NCI-H187 treated with DMSO at 0.1 percent for 48 hours (cell line): ENCODE measurements at places on chromosomes 16 and 17.

GRCh38 chr16:15492091-15492740, 57.8 kb downstream of the BMERB1 start:
- no peak for DNase-seq

GRCh38 chr17:60392845-60393702, 1.1 kb upstream of the USP32 start:
- DNase-seq: peak; percentile 32

DNA sequence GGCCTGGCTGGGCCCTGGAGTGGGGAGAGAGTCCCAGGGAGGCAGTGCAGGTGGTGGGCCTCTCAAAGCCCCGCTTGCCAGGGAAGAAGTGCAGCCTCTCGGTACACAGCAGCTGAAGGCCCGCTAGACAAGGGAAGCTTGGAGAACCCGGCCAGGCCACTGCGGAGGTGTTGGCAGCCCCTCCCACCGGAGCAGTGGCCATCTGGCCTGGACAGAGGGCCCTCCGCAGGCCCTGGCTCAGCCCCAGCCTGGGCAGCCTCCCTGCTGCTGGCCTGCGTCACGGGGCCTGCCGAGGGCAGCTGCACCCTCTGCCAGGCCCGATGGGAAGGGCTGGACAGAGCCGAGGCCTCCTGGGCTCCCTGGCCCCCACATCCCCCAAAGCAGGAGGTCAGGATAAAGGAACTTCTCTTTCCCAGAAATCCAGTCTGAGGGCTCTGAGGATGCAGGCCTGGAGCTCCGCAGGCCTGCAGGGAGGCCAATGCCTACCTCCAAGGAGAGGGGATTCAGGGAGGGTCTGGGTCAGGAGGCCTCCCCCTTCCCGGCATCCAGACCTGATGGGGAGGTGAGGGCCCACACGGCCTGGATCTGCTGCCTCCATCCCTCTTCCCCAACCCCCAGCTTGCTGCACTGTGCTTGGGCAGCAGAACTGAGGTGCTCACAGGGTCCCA, 4.3 kb downstream of the SPPL2C start:
- DNase-seq: no peak

DNA sequence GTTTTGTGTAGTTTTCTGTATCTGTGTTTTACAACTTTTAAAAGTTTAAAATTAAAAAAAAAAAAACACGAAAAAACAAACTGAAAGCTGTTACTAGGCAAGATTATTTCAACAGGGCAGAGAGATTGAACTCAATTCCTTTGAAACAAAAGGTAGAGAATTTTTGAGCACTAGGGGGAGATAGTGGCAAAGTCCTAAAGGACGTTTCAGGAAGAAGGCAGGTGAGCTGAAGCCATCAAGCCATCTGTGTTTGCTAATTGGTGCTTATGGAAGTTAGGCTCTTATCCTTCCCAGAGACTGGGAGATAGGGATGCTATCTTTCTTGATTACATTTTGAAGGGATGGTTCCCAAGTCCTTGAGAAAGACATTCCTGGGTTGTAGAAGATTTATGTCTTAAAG, 70.6 kb upstream of the CLEC3A start:
- DNase-seq: peak; percentile 12

GRCh38 chr16:54952195-54952594, 21.5 kb downstream of the IRX5 start:
- DNase-seq: no peak

- no peak for DNase-seq
Measured at GRCh38 chr16:24163935-24164334, 92.2 kb upstream of the CACNG3 start.

DNA sequence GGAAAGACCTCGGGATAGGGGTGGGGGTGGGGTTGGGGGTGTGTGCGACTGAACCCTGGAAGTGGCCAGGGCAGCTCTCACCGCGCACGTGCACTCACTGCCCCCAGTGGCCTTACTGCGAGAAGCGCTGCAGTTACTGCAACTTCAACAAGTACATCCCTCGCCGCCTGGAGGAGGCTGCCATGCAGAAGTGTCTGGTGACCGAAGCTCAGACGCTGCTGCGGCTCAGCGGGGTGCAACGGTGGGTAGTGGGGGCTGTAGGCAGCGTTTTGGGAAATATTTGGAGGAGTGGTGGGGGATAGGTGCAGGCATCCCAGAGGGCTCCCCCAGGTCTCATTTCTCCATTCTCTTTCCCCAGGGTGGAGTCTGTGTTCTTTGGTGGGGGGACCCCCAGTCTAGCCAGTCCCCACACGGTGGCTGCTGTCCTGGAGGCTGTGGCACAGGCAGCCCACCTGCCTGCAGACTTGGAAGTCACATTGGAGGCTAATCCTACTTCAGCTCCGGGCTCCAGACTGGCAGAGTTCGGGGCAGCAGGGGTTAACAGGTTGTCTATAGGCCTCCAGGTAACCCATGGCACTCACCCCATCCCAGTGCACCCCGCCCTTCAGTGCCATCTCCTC, 972 bp downstream of the RSAD1 start:
- peak; percentile 19 for DNase-seq

GRCh38 chr16:51286272-51286671, 135.2 kb upstream of the SALL1 start:
- no peak for DNase-seq

DNA sequence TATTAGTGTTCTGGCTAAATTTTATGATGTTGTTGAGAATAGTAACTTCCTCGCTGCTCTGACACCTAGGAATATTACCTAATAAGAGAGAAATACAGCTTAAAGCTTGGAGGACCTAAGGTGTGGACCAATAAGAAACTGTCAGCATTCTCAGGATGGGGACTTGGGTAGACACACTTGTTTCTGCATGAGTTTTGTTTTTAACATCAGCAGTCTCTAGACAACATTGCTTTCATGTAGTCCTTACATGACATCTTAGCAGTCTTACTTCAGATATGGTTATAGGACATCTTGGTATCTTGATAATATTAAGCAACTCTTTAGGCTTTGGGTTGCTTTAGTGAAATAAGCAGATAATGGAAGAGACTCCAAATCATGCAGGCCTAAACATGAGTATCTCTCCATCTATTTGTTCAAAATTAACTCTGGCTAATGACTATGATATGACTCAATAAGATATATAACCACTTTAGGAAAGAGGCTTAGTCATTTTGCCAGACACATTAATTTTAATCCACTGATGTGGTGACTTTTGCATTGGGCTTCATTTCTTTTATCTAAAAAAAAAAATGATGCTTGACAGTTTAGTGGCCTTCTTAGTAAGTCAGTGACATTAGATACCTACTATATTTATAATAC, 84.5 kb downstream of the WNT3 start:
- no peak for DNase-seq

DNA sequence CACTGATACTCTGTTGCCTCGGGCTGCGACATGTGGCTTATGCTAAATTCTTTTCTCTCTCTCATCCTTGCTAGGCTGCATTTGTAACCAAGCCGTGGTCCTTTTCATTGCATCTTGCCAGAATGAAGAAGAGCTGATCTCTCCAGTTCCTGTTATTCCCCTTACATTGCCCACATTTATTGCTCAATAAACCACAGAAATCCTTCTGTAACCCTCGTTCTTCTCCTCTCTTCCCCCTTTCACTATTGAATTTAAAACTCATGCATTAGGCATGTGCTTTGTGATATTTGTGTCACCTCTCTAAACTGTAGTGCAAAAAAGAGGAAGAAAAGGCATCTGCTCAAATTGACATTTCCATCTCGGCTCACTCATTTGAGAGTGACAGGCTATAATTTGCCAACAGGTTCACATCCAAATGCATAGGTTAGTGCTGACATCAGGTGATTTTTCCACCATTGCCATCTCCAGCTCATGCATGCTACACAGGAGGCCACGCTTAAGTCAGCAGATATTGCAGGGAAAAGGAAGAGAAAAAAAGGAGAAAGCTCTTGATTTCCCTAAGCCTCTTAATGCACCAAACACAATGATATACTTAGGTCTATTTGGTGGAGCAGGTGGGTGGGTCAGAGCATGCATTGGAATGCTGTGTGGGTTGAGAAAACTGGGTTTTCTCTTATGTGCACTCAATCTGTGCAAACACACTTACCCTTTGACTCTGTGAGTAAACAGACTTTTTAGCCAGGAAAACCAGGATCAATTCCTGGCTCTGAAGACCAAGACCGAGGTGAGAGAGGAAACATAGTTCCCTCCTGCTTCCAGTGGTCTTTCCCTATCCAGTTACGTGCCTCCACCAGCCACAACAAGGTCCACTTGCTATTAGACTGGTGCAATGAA, 642.7 kb downstream of the HS3ST4 start:
- DNase-seq: no peak

DNA sequence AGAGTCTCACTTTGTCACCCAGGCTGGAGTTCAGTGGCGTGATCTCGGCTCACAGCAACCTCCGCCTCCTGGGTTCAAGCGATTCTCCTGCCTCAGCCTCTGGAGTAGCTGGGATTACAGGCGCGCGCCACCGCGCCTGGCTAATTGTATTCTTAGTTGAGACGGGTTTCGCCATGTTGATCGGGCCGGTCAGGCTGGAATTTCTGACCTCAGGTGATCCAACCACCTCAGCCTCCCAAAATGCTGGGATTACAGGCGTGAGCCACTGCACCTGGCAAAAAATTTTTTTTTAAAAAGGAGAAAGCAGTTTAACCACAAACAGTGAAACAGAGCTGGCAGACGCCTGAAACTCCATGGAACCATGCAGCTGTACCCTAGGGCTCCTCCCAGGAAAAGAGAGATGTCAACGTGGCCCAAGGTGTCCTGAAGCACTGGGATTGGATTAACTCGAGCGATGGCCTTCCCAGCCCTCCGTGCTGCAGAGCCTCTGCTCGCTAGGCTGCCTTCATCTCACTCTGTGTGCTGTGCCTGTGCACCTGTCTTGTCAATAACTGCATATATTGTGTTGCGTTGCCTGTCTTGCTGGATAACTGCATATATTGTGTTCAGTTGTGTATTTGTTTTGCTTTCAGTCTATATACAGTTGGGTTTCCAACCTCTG, 29.6 kb upstream of the FOXK2 start:
- no peak for DNase-seq

DNA sequence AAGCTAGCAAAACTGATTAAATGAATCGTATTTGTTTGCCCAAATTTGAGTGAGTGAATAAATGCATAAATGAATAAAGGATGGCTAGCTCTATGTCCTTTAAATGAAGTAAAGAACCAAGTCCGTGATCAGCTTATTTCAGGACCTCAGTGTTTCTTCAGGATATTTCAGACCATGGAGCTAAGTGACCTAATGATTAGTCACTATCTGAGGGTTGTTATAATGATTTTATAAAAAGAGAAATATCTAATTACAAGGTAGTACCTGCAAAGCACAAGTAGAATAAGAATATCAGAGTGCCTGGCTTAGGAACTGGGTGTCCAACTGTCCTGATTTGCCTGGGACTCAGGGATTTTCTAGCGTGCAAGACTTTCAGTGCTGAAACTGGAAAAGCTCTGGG, 12.5 kb downstream of the KCNJ2 start:
- DNase-seq: no peak

DNA sequence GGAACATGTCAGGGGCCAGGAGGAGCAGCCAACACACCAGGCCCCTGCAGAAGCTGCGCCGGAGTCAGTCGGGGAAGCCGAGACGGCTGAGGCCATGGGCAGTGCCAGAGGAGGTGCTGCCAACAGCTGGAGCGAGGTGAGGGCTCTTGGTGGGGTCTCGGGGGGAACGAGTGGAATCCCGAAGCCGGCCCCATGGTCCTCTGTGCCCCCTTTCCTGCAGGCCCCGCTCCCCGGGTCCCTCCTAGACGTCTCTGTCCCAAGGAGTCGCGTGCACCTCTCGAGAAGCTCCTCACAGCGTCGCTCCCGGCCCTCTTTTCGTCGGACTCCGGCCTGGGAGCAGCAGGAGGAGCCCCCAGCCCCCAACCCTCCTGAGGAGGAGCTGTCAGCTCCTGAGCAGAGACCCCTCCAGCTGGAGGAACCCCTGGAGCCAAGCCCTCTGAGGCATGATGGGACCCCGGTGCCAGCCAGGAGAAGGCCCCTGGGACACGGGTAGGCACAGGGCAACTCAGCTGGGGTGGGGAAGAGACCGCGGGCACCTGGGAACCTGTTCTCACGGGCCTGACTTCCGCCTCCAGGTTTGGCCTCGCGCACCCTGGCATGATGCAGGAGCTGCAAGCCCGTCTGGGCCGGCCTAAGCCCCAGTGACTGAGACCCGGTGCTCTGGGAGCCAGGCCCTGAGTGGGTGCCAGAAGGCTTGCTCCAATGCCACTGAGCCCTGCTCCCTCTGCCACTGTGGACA, 3.6 kb downstream of the APOBR start:
- no peak for DNase-seq

DNA sequence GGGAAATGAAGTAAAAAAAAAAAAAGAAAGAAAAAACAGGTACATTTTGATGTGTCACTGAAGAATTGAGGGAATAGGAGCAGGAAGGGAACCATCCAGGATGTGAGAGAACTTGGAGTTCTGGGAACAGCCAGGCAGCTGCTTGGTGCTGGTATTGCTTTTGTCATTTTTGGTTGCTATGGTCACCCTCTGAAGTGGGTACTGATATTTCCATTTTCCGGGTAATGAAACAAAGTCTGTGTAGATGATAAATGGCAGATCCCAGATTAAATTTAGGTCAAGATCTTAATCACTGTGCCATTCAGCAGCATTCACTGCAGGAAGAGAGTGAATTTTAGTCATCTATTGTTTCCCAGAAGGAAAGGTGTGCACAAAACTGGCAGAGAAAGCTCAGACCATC, 93.6 kb downstream of the ABCA8 start:
- DNase-seq: peak; percentile 31

- no peak for DNase-seq
Measured at GRCh38 chr16:78522327-78522726, 422.9 kb downstream of the WWOX start.

GRCh38 chr16:20916942-20917341, 16.4 kb downstream of the LYRM1 start:
- DNase-seq: no peak

DNA sequence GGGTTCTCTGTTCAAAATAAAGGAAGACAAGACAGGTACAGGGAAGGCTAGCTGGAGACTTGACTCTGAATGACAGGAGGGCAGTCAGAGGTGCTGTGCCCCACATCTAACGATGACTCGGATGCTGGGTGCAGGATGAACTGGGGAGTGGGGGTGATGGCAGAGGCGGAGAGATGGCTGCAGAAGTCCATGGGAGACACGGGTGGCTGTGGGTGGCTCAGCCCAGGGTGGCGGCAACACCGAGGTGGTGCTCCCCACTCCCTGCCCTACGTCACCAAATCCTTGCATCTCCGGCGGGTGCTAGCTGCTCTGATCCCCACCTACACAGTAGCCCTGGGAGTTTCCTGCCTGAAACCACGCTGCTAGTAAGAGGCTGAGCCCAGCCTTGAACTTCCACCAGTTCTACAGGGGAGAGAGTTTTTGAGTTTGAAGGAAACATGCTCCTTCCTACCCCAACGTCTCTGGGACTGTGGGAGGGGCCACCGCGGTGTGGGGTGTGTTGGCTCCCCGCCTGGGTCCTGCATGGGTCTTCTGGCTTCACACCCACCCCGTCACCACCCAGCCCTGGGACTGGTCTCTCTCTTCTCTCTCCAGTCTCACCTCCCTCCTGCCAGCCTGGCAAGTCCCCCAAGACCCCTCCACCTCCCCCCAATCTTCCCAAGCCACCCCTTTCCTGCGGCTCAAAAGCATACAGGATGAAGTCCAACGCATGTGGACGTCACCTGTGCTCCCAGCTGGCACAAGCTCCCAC, 4.5 kb downstream of the GSG1L start:
- no peak for DNase-seq
